Sciatic nerve (tissue), 2 donors: ENCODE measurements at places on chromosomes 2 and 18. TPM values are rescaled to one million over a fixed set of nuclear protein-coding genes. Genes with fewer than 3 reads are reported as not detected.

The CSRNP3 gene
- 8.3 TPM for total RNA-seq

The RNF152 gene
- total RNA-seq: 13.3 TPM

The KCNJ13 gene
- total RNA-seq: not detected

The HJURP gene
- 0.71 TPM for total RNA-seq

The KLHL29 gene
- total RNA-seq: 31.7 TPM

The LAMA3 gene
- 47.3 TPM for total RNA-seq

The SLC11A1 gene
- 36.6 TPM for total RNA-seq

The IWS1 gene
- 44.4 TPM for total RNA-seq

The FAM228A gene
- 3.9 TPM for total RNA-seq
